Activated naive CD8-positive, alpha-beta T cell treated with anti-CD3 and anti-CD28 coated beads for 36 hours (primary cell): ENCODE measurements at places on chromosomes 5 and 9. TPM values are rescaled to one million over a fixed set of nuclear protein-coding genes. Genes with fewer than 3 reads are reported as not detected.
A peak's percentile ranks its signal among the peaks of the same experiment; 100 is the strongest.

GRCh38 chr9:123150708-123151503 lies 117.4 kb downstream of the GPR21 start:
- H3K4me3 ChIP-seq: no peak overlapping the region
- H3K4me1 ChIP-seq: no peaks in the 10 kb centered on the region
- DNase-seq: no peak
- peaks cover 3% of the 10 kb centered on the region for H3K36me3 ChIP-seq
- no peaks in the 10 kb centered on the region for H3K27me3 ChIP-seq
- no peak overlapping the region for H3K27ac ChIP-seq

- no peaks in the 10 kb centered on the region for H3K36me3 ChIP-seq
- H3K4me1 ChIP-seq: peaks cover 3% of the 10 kb centered on the region
- no peaks in the 10 kb centered on the region for H3K27me3 ChIP-seq
- no peak for DNase-seq
These were observed 184.0 kb downstream of the SLF1 start for GRCh38 chr5:94802450-94802849.

ASS1 gene
- total RNA-seq: 5.1 TPM

- H3K36me3 ChIP-seq: no peaks in the 10 kb centered on the region
- H3K4me3 ChIP-seq: no peak overlapping the region
- H3K27ac ChIP-seq: no peak overlapping the region
- peaks cover 34% of the 10 kb centered on the region for H3K27me3 ChIP-seq
- H3K4me1 ChIP-seq: no peaks in the 10 kb centered on the region
These were observed 4.4 kb downstream of the SLIT3 start for GRCh38 chr5:169296419-169297143.

GRCh38 chr5:52283221-52283620 lies 504.5 kb upstream of the ITGA1 start:
- no peak overlapping the region for H3K4me3 ChIP-seq
- H3K27ac ChIP-seq: no peak overlapping the region
- no peaks in the 10 kb centered on the region for H3K36me3 ChIP-seq
- no peak for DNase-seq
- no peaks in the 10 kb centered on the region for H3K4me1 ChIP-seq

PCDHGB3 gene
- total RNA-seq: not detected

PCDHGA3 gene
- not detected for total RNA-seq

NR4A3 gene
- 36.9 TPM for total RNA-seq

GRCh38 chr5:124739634-124740025 lies 6.8 kb downstream of the ZNF608 start:
- no peak overlapping the region for H3K27ac ChIP-seq
- H3K4me1 ChIP-seq: no peaks in the 10 kb centered on the region
- H3K4me3 ChIP-seq: no peak overlapping the region
- no peak for DNase-seq
- H3K27me3 ChIP-seq: peaks cover 36% of the 10 kb centered on the region
- no peaks in the 10 kb centered on the region for H3K36me3 ChIP-seq

- no peaks in the 10 kb centered on the region for H3K36me3 ChIP-seq
- no peak for DNase-seq
- H3K4me3 ChIP-seq: no peak overlapping the region
- H3K27me3 ChIP-seq: peaks cover 19% of the 10 kb centered on the region
These were observed 78.6 kb downstream of the ANXA1 start for GRCh38 chr9:73230251-73230650.

PIP5K1B gene
- 1.9 TPM for total RNA-seq

SLC6A7 gene
- total RNA-seq: not detected

ANKDD1B gene
- not detected for total RNA-seq

DNA sequence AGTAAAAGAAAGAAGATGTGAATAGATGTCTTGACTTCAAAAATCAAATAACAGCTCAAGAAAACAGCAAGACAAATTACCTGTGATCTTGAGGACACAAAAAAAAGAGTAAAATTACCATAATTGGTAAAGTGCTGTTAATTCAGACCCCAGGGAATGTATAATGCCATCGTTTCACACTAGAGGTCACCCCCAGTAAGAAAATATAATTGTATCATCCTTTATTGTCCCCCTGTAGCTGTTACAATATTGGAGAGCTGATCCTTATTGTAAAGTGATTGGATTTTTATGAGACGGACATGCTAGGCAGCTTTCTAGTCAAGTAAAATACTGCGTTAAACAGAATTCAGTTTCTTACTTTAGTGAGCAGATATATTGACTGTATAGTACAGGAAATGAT lies 377.0 kb downstream of the TLE1 start:
- H3K27ac ChIP-seq: no peak overlapping the region
- H3K4me3 ChIP-seq: no peak overlapping the region
- H3K27me3 ChIP-seq: no peaks in the 10 kb centered on the region
- no peaks in the 10 kb centered on the region for H3K36me3 ChIP-seq

GRCh38 chr9:105681724-105682123 lies 12.6 kb upstream of the TMEM38B start:
- no peak for DNase-seq
- no peaks in the 10 kb centered on the region for H3K27me3 ChIP-seq
- no peaks in the 10 kb centered on the region for H3K36me3 ChIP-seq
- H3K27ac ChIP-seq: no peak overlapping the region
- no peak overlapping the region for H3K4me3 ChIP-seq

- no peaks in the 10 kb centered on the region for H3K27me3 ChIP-seq
- peak overlapping the region; percentile 18 for H3K27ac ChIP-seq
- peak; percentile 67 for DNase-seq
- H3K4me3 ChIP-seq: no peak overlapping the region
- H3K4me1 ChIP-seq: peaks cover 16% of the 10 kb centered on the region
These were observed 87.9 kb upstream of the FSD1L start for GRCh38 chr9:105359892-105360291.

CARD9 gene
- total RNA-seq: 1.5 TPM

CMYA5 gene
- 0.29 TPM for total RNA-seq

- H3K4me3 ChIP-seq: no peak overlapping the region
- no peaks in the 10 kb centered on the region for H3K4me1 ChIP-seq
- H3K27me3 ChIP-seq: no peaks in the 10 kb centered on the region
- H3K27ac ChIP-seq: no peak overlapping the region
- no peaks in the 10 kb centered on the region for H3K36me3 ChIP-seq
These were observed 85.3 kb upstream of the CAST start for GRCh38 chr5:96576876-96577275.

NRG2 gene
- total RNA-seq: 0.14 TPM

DNA sequence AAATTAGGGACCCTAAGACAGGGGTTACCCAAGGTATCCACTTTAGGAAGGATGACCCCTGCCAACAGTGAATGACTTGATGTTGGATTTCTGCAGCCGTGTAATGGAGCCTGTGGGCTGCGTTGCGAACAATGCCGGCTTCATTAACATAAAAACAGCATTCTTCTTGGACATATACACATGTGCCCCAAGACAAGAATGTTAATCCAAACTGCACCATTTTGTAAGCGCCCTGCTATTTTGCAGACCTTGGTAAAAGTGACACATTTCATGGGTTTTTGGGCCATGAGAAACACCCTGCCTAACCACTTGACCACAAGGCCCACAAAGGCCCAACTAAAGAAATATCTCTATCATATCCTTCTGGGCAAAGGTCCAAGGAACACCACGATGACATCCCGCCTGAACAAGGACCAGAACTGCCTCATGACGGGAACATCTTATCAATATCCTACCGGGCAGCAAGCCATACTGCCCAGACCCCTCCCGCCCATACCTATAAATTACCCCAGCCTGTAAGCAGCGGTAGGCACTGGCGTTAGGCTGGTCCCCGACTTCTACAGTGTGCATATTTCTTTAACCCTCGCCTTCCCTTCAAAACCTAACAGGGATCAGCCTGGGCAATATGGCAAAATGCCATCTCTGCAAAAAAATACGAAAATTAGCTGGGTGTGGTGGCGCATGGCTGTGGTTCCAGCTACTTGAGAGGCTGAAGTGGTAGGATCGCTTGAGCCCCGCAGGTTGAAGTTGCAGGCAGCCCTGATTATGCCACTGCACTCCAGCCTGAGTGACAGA lies 9.7 kb upstream of the PDCD1LG2 start:
- H3K27ac ChIP-seq: no peak overlapping the region
- no peak overlapping the region for H3K4me3 ChIP-seq
- H3K27me3 ChIP-seq: no peaks in the 10 kb centered on the region
- DNase-seq: no peak
- peaks cover 14% of the 10 kb centered on the region for H3K4me1 ChIP-seq

DNA sequence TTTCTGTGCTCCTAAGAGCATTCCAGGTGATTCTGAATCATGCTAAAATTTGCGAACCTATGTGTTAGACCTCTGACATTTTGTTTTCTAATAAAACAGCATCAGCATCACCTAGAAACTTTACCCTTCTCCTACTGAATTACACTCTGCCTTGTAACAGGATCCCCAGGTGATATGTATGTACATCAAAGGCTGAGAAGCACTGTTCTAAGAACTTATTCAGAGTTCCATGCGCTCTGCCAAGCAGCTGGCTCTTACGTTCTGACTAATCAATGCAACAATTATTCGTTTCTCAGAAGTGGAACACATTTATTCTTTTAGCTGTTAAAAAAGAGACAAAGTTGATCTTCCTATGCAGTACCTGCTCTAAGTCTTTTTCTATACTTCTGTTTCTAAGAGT lies 228.6 kb downstream of the SLF1 start:
- H3K4me1 ChIP-seq: peaks cover 9% of the 10 kb centered on the region
- no peak for DNase-seq
- no peak overlapping the region for H3K4me3 ChIP-seq

GRCh38 chr5:87829217-87829551 lies 416.5 kb upstream of the CCNH start:
- no peaks in the 10 kb centered on the region for H3K36me3 ChIP-seq
- DNase-seq: no peak
- no peaks in the 10 kb centered on the region for H3K27me3 ChIP-seq
- no peaks in the 10 kb centered on the region for H3K4me1 ChIP-seq
- no peak overlapping the region for H3K27ac ChIP-seq

GRCh38 chr5:25993701-25994100 lies 1044.7 kb downstream of the CDH9 start:
- H3K27me3 ChIP-seq: no peaks in the 10 kb centered on the region
- no peak overlapping the region for H3K4me3 ChIP-seq
- no peak overlapping the region for H3K27ac ChIP-seq
- no peaks in the 10 kb centered on the region for H3K4me1 ChIP-seq
- no peak for DNase-seq

DNA sequence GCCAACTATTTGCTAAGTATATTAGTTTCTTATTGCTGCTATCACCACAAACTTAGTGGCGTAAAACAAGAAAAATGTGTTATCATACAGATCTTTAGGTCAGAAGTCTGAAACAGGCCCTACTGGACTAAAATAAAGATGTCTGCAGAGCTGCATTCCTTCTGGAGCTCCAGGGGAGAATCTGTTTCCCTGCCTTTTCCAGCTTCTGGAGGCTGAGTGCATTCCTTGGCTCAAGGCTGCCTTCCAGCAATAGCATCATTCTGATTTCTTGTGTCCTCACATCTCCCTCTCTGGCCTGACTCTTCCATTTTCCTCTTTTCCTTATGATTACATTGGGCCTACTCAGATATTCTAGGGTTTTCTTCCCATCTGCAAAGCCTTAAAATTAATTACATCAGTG lies 15.9 kb downstream of the MAN2A1 start:
- H3K4me3 ChIP-seq: no peak overlapping the region
- peaks cover 23% of the 10 kb centered on the region for H3K36me3 ChIP-seq
- no peak overlapping the region for H3K27ac ChIP-seq
- no peaks in the 10 kb centered on the region for H3K27me3 ChIP-seq

DNA sequence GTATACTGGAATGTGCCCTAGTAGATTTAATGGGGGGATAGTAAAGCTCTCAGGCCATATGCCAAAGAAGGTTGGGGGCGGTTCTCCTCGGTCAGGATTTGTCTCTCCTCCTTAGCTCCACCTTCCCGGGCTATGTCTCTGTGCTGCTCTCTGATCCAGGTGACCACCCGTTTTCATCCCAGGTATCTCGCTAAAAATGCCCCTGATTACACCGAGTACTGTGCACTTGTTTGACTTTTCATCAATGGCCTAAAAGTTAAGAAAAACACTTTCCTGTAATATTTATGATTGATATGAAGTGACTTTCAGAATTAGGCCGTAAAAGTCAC lies 724 bp downstream of the NDUFS6 start:
- H3K4me3 ChIP-seq: peak overlapping the region; percentile 90

OTP gene
- not detected for total RNA-seq

DNA sequence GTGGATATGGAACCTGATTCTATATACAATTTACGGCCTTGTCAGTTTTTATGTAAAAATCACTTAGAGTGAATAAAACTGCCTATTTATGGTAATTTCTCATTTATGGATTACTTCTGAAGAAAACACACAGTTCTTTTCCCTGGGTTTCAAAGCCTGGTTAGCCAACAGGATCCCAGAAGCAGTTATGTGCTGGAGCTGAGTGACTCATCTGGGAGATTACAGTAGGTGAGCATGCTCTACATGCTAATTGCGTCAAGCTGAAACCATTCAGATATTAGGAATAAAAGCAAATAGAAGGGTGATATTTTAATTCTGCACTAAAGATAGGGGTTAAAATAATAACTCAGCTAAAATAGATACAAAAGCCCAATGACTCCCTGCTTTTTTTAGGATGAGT lies 47.8 kb downstream of the PDE4D start:
- H3K4me3 ChIP-seq: no peak overlapping the region
- H3K27me3 ChIP-seq: peaks cover 8% of the 10 kb centered on the region
- H3K36me3 ChIP-seq: no peaks in the 10 kb centered on the region

PALM2AKAP2 gene
- not detected for total RNA-seq

DNA sequence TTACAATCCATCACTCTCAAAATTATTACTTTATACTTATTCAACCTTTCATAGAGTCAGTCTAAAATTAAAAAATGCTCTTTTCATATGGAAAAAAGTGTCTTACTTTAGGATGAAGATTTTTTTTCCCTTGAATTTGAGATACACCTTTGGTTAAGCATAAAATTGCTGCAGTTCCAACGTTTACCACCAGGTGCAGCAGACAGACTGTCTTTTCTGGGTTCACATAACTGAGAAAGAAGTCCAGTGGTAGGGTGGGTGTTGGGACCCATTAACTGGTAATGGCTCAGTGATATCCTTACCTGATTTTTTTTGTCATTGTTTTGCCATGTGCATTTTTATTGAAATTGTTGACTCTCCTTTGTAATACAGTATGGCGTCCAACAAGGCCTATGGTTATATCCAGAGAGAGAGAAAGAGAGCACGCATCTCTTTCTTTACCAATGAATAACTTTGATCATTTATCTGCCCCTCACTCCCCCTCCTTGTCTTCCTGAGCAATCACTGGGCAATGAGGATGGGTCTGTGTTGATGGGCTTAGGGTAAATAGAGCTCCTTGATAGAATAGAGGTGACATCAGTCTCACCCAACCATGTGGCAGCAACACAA lies 98.4 kb downstream of the FBXL7 start:
- no peak overlapping the region for H3K27ac ChIP-seq
- no peaks in the 10 kb centered on the region for H3K36me3 ChIP-seq
- no peak for DNase-seq
- H3K4me3 ChIP-seq: no peak overlapping the region
- no peaks in the 10 kb centered on the region for H3K4me1 ChIP-seq

GRCh38 chr9:134962065-134962972 lies 44.6 kb upstream of the FCN1 start:
- H3K27ac ChIP-seq: no peak overlapping the region
- H3K36me3 ChIP-seq: no peaks in the 10 kb centered on the region
- no peaks in the 10 kb centered on the region for H3K4me1 ChIP-seq
- no peaks in the 10 kb centered on the region for H3K27me3 ChIP-seq

- no peak overlapping the region for H3K27ac ChIP-seq
- H3K36me3 ChIP-seq: no peaks in the 10 kb centered on the region
- H3K27me3 ChIP-seq: peaks cover 21% of the 10 kb centered on the region
- H3K4me3 ChIP-seq: no peak overlapping the region
- no peaks in the 10 kb centered on the region for H3K4me1 ChIP-seq
- DNase-seq: no peak
These were observed 78.9 kb upstream of the MAP1B start for GRCh38 chr5:72028382-72028781.

AFAP1L1 gene
- total RNA-seq: 0.66 TPM
